ENCODE measurements at places on chromosomes 16 and 17.

GRCh38 chr17:57721967-57722703, 23.0 kb downstream of the CCDC182 start:
- DNase-seq = no peak

GRCh38 chr17:33725675-33726271, 432.7 kb upstream of the ASIC2 start:
- no peak for DNase-seq

GRCh38 chr16:47958726-47959125, 197.1 kb downstream of the ABCC12 start:
- no peak for DNase-seq

DNA sequence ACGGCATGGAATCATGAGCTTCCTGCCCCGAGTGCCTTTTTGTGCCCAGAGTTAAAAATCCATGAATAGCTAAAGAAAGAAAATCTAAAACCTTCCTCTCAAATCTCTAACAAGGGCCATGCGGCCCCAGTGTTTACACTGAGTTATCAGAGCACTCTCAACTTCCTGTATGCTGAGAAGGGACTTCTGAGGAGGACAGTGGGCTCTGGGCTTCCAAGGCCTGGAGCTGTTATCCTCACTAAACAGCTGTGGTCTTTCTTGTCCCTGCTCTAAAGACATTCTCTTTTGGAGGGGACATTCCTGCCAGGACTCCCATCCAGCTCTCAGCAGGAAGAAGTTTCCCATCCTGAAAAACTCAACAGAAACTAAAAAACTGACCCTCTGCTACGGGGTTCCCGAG, 135.6 kb downstream of the AATF start:
- DNase-seq = no peak

- DNase-seq = no peak
These were observed 37.9 kb downstream of the LYRM1 start for GRCh38 chr16:20938426-20938825.

DNA sequence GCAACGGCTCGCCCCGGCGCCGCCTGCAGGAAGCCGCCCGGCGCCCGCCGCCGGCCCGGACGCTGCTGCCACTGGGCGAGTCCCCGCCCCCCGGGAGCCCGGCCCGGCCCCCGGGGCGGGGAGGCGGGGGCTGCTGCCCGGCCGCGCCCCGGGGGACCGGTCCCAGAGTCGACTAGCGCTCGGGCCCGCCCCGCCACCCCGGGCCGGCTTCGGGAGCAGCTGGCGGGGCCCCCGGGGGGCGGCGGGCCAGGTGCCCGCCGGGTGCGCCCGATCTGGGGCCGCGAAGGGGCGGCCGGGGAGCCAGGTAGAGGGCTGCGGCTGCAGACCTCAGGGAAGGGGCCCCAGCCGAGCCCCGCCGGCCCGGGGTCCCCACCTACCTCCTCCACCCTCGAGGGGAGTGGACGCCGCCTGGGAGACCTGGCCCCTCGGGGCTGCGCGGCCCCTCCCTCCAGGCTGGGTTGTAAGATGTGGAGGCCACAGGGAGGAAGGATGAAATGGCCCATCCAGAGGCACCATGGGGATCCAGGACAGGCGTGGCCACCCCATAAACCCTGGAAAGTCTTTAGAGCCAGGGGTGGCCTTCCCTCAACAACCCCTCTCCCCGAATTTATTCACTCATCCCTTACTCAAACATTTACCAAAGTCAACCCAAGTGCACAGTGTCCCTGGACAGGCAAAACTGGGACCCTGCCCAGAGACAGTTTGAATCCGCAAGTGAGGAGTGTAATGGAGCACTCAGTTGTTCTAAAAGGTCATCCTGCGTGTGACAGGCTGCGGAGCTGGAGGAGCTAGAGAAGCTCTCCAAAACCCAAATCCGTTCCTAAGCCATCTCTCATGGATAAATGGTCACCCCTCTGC, at the start of gene CDYL2:
CDYL2 (minus strand) TSS at position 73 of the 858 bp plus-strand sequence. CDS start 425 bp downstream, outside the sequence.
- no peak for DNase-seq

DNA sequence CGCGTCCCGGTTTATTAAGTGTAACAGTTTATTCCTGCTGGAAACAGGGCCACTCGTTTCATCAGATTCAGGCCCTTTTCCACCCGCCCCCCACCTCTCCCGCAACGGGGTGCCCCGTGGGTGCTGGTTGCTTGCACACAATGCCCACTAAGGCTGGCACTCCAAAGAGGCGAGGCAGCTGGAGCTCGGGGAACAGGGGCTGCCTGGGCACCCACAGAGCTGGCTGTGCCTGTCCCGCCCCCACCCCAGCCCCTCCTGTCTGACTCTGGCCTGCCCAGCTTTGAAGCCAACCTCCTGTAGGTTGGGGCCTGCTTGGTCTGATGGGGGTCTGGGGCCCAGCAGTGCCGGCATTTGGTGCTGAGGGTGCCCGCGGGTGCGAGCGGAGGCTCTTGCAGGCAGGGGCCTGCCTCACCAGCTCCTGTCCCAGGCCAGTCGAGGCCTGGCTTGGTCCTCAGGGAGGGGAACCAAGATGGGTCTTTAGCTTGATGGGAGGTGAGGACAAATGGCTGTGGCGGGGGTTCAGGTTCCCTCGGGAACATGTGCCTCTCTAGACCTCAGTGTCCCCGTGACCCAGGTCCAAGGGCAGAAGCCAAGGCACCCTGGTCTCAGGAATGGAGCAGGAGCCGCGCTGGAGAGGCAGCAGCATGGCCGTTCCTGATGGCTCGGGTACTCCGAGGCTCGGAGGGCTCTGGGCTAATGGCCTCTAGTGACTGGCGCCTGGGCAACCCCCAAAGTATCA, 20.1 kb downstream of the MYBBP1A start:
- DNase-seq = no peak

Measured in sigmoid colon (tissue), 7 donors.